Bronchial epithelial cell (primary cell): ENCODE measurements at places on chromosomes 13 and 19.

GRCh38 chr19:28948026-28948425, 264.9 kb downstream of the UQCRFS1 start:
- DNase-seq, result no peak

- no peak for DNase-seq
These were observed 492 bp downstream of the TMEM147 start for GRCh38 chr19:35545855-35546381.

- DNase-seq, result no peak
These were observed at the start of gene TNFSF13B for GRCh38 chr13:108269601-108270328. Gene TNFSF13B, plus strand, starts transcription at chr13:108269718. Its CDS starts 178 bp downstream, at chr13:108269896.

DNA sequence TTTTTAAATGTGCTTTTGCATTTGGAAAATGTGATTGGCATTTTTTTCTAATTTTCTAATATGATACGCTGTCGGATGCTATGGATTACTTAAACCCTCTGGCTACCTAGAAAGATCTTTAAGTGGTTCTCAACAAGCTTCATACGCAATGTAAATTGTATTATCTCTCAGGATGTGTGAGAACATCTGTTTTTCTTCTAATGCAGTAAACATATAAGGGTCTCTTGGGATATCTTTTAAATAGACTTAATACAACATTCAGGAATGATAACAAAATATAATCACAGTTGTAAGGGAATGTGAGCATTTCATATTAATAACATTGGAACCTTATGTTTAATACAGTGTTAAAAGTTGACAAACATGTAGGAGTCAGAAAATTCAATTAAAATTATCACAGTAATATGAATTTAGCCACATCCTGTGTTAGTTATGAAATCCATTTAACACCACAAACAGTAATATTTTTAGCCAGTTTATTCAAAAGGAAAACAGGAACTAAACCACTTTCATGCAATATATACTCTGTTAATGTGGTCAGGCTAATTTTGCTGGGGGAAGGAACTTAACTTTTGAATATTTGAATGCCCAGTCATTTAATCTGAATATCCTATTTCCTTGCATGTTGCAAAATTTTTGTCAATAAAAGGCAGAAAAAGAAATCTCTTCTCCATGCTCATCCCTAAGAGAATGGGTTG, 15.0 kb upstream of the ALOX5AP start:
- no peak for DNase-seq

- no peak for DNase-seq
These were observed 118.5 kb downstream of the SOX1 start for GRCh38 chr13:112185466-112185865.

DNA sequence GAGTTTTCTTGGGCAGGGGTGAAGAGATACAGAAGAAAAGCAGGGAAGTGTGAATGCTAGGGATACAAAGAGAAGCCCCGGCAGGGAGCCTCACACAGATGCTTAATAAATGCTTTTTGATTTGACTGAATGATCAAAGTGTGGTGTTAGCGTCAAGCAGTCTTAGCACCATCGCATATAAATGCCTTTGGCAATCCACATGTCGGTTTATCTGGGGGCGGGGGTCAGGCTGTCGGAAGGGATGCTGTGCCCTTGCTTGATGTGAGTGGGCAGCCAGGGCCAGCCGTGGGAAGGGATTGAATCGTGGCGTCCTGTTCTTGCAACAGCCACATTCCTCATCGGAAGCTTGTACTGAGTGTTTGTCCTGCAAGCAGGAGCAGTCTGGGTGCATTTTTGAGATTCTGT, 173.1 kb downstream of the LACC1 start:
- DNase-seq, result peak; percentile 34

GRCh38 chr19:51695702-51696315, 2.7 kb downstream of the SPACA6 start:
- DNase-seq, result no peak

GRCh38 chr19:47006496-47006895, 13.1 kb upstream of the NPAS1 start:
- DNase-seq, result no peak

DNA sequence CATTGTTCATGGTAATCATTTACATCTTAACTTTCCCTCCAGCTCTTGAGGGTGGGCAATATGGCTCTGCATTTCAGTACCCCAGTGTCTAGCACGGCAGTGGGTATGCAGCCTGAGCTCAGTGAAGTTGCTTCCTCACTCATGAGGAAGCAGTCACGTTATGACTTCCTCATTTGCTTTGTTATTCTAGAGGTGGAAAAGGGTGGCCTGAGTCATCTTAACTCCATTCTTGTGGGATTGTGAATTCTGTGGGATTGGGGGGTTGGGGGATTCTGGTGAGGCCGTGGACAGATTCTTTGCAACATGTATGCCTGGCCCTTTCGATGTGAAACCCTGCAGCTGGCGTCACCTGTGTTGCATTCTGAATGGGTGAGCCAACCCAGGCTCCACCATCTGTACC, 406.7 kb upstream of the ZNF507 start:
- no peak for DNase-seq

DNA sequence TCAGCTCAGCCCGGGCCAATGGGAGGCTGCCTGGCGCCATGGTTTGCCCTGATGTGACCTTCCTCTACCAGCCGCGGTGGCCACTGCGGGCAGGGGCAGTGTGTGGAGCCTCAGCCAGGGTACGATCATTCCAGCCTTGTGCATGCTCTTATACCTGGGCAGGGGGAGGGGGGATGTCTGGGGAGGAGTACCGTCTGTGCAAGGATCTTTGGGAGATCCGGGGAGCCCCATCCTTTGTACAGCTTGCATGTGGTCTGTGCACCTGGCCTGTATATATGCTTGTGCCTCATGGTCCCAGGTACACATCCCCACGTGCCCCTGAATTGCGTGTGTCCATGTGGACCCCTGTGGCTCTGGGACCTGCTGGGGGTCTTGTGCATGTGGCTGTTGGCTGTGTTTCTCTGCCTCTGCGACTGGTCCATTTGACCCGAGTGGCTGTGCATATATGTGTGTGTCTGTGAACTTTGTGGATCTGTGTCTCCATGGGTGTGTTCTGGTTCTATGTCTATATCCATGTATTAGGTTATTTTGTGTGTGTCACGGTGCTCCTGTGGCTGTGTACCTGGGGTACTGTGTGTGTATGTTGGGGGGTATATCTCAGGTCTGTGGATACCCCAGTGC, 12.8 kb upstream of the NANOS3 start:
- no peak for DNase-seq

DNA sequence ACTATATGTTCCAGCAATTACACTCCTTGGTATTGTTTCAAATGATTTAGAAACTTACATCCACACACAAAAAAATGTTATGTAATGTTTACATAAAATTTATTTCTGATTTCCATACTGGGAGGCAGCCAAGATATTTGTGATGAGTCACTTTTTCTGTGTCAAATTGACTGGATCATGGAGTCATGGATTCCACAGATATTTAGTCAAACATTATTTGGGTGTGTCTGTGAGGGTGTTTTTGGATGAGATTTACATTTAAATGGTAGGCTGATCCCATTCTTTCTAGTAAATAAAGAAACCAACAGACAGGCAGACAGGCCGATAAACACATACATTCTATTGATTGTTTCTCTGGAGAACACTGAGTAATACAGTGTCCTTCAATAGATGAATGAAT, 562.8 kb downstream of the SLITRK6 start:
- peak; percentile 96 for DNase-seq

DNA sequence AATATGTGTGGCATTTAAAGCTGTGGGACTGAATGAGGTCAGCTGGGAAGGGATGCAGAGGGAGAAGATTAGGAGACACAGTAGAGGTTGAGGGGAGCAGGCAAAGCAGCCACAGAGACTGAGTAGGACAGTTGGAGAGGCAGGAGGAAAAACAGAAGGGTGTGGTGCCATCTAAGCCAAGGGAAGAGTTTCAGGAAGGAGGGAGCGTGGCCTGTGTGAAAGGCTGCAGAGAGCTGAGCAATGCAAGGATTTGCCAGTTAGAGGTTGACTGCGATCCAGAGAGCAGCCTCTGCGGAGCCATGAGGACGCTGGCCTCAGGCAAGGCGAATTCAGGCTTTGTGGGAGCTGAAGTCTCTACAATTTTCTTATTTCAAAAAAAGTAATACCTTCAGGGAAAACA, 28.9 kb downstream of the SOX21 start:
- no peak for DNase-seq

DNA sequence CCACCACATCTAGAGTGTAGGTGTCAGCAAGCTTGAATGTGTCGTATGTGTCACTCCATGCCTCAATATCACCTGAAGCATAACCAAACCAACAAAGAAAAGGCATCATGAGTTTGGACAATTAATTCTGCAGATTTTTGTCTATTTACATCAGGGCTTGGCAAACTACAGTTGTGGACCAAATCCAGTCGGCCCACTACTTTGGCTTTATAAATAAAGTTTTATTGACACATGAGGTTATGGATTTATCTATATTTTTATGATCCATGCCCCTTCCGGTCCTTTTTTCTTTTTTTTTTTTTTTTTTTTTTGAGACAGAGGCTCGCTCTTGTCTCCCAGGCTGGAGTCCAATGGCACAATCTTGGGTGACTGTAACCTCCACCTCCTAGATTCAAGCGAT, 9.2 kb upstream of the CABP5 start:
- no peak for DNase-seq

GRCh38 chr13:62040806-62041205, 625.2 kb upstream of the PCDH20 start:
- no peak for DNase-seq

GRCh38 chr19:2659856-2660432, 42.5 kb downstream of the GNG7 start:
- no peak for DNase-seq

DNA sequence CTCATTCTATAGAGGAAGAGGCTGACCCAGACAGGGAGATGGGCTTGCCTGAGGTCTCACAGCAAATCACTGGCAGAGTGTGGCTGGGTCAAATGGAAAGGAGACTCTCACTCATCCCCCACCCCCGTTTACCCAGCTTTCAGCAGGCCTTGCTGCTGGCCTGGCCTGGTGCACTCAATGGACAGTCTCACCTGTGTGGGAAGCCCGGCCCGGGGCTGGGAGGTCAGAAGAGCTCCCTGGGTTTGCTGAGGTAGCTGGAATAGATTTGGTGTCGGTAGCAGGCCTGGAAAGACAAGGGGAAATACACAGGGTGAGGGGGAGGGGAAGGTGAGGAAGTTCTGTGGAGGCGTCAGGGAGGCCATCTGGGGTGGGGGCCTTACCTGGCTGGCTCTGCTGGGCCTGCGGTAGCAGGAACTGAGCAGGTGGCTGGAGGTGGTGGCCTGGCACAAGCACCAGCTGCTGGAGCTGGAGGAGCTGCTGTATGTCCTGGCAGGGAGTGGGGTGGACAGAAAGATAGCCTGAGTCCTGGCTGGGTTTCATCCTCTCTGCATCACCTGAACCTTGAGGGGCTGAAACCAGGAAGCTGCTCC, 23.5 kb downstream of the ZNF574 start:
- no peak for DNase-seq

DNA sequence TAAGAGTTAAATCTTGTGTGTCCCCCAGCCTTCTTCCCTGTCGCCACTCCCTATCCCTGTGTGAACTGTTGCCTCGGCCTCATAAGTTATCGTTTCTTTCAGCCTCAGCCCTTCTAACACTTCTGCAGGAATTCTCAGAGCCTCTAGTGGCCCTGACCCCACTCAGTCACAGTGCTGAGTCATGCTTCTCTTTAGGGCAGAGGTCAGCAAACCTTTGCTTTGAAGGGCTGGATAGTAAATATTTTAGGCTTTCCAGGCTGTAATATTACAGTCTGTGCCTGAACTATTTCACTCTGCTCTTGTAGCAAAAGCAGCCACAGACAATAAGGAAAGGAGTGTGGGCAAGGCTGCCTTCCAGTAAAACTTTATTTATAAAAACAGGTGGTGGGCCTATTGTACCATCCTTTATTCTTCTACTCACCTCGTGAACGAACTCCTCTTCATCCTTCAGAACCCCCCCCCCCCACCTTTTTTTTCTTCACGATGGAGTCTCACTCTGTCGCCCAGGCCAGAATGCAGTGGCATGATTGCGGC, 22.1 kb downstream of the MYO9B start:
- peak; percentile 12 for DNase-seq

DNA sequence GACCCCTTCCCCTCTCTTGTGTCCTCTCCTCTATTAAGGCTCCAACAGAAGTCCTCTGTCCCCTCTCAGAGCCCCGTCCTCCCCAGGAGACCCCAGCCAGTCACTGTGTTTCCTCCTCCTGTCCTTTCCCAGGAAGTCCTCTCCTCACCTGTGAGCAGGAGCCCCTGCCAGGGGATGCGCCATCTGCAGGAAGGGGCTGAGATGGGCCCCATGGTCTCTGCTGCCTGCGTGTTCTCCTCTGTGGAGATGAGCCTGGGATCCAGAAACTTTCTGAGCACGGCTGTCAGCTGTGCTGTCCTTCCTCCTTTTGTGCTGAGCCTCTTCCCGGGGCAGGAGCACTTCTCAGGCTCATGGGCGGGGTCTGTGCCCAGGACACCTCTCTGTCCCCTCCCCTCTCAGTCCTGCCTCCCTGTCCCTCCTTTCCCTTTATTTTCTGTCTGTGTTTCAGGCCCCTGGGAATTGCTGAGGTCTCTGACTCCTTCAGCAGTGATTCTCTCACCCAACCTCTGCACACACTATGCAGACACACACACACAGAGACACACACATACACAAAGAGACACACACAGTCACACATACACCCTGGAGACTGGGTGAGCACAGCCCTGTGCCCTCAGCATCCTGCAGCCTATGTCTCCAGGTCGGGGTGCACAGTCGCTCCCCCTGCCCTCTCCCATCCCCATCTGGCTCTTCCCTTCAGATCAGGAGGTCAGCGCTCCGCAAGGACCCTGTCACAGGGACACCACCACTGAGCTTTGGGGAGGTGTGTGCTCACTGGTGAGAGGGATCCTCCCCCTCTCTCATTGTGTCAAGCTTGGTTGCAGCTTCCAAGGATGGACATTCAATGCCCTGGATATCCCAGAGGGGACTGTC, at the start of gene CEACAM8:
Gene CEACAM8, minus strand, starts transcription at position 308 of the 873 bp plus-strand sequence. Its CDS starts 96 bp downstream, at position 212.
- no peak for DNase-seq

DNA sequence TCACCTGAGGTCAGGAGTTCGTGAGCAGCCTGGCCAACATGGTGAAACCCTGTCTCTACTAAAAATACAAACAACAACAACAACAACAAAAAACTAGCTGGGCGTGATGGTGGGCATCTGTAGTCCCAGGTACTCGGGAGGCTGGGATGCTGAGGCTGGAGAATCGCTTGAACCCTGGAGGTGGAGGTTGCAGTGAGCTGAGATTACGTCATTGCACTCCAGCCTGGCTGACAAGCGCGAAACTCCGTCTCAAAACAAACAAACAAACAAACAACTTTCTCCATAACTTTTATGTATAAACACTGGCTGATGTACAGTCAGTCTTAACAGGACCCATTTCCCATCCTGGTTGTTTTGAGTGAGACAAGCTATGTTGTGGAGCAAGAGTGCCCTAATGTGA, 5.8 kb upstream of the CYP4F8 start:
- no peak for DNase-seq
